T-helper 2 cell treated with Interferon-gamma antibody and Interleukin-4, amounts not matched to agents 5 μg/mL and 100 μg/mL, for 36 hours (primary cell): ENCODE measurements at places on chromosomes 6 and 20.

DNA sequence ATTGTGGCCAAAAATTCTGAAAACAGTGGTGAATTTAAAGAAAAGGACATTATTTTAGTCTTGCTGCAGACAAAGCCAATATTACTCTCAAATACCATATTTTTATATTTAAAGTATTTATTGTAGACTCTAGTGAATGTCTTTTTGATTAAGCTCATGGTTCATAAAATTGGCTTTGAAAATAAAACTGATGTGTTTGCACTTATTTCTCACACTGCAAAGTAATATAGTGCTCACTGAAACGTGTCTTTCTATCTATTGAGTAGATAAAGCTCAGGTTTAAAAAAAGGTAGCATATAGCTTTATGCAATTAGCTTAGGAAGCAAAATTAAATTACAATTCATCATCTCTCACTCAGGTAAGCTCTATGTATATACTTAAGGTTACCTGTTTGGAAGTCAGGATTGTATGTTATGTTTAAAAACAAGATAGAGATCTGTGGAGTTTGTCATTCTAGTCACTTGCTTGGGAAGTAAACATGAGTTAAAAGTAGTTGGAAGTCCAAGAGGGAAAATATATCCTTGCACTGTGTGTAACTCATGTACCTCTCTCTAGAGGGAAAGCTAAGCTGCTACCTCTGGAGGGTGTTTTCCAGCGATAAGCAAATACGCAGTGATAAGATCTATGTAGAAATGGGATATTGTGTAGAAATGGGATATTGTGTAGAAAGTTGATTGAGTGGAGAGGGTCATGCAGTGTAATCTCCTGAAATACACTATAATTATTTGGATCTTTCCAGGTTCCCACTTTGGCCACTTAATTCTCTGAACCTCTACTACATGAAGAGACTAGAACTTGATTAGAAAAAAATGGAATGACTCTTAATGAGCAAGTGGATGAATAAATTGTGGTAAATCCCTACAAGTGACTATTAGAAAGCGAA is 29.9 kb upstream of the SPTLC3 start:
- DNase-seq = no peak

GRCh38 chr6:36912586-36912985 is 26.8 kb downstream of the C6orf89 start:
- peak; percentile 87 for DNase-seq

- DNase-seq = no peak
Observed at GRCh38 chr6:82869493-82869892, 196.1 kb downstream of the UBE3D start.

DNA sequence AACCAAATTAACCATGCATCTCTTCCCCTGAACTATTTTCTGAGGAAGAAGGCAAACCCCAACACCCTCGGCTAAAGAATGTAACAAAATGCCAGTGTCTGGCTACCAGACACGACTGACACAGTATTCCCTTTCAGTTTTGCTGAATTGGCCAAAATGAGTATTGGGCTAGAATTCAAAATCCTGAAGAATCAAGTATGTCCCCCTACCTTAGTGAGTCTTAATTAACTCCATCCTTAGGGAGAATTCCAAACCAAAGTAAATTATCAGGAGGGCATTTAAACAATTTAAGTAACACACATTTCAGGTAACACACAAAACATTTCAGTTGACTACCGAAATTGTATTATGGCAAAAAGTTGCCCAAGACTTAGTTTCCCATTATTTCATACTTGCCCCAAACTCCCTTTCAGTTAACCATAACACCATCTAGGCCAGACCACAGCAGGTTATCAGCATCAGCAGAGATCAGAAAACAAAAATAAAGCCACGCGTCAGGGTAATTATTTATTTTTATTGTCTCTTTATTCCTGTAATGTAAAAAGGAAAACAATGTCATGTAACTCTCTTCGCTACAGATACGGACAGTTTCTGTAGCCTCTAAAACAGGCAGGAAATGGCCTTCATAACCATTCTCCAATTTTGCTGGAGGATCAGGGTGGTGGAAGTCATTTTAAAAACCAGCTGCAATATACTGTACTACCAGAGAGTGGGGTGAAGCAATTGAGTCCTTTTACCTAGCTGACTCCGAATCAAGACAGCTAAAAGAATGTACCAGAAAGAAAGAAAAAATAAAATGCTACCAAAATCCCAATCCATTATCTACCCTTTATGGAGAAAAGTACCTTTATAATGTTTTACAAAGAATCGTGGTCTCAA is 1.9 kb downstream of the SNX5 start:
- no peak for DNase-seq

DNA sequence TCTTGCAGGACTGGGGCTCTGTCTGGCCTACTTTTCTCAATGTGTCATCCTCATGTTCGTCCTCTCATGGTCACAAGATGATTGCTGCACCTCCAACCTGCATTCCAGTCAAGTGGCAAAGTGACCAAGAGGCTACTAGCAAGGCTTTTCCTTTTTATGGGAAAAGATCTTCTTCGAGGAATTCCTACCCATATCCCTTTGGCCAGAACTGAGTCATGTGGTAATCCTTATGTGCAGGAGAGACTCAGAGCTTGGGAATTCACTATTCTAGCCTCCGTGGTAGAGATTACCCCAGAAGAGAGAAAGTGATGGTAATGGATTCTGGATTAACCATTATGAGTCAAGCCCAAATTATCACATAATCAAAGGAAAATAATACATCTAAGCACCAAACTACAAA is 162.7 kb downstream of the KCNQ5 start:
- no peak for DNase-seq

GRCh38 chr6:147299035-147299434 is 94.8 kb downstream of the STXBP5 start:
- no peak for DNase-seq
